ENCODE measurements at places on chromosomes 1 and 21.

- peak; percentile 21 for DNase-seq
These were observed 1.6 kb downstream of the NRIP1 start for GRCh38 chr21:15063081-15063813.

DNA sequence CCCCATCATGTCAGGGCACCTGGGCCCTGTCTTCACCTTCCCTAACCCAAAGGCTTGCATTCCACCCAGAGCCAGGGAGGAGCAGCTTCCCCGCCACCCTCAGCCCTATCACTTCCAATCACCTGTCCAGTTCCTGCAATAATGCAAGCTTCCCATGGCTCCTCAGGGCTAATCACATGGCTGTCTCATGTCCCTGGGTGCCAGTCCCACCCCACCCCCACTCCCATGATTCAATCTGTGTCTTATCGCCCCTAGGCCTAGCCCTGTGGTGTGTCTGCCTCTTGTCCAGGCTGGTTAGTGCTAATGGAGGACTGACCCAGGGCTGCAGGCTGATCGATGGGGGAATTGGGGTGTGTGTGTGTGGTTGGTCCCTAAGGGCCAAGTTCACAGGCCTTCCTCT, 11.0 kb upstream of the PEAR1 start:
- DNase-seq: no peak

- DNase-seq: no peak
These were observed 28.6 kb downstream of the TRIM67 start for GRCh38 chr1:231190456-231190855.

GRCh38 chr1:160131803-160132565, 16.4 kb downstream of the ATP1A2 start:
- no peak for DNase-seq

All from mucosa of descending colon (tissue), 3 donors.